ENCODE measurements at places on chromosomes 16 and 17. TPM values are rescaled to one million over a fixed set of nuclear protein-coding genes. Genes with fewer than 3 reads are reported as not detected.

GRCh38 chr17:57945996-57946797 lies 9.0 kb downstream of the CUEDC1 start:
- no peak for DNase-seq

- DNase-seq, result no peak
Observed at GRCh38 chr16:79202977-79203376, 397.6 kb downstream of the MAF start.

The CDH11 gene
- total RNA-seq, result 107 TPM

GRCh38 chr16:88653101-88653500 lies 2.2 kb upstream of the CYBA start:
- no peak for DNase-seq

The WNK4 gene
- total RNA-seq, result 0.25 TPM

DNA sequence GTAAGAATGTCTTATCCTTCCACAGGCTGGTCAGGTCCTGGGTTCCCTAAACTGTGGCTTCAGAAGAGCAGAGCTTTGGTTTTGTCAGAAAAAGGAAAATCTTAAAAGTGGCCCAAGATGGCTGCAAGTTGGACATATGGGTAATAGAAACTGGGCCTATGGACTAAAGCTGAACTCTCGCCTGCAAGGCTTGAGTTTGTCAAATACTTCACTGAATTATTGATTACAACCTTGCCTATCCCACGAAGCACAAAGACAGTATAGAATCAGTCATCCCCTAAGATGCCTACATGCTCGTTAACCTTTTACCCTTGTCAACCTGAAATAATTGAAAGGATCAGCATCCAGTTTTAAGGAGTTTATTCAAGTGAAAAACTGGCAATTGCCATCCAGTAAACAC lies 20.7 kb downstream of the RNF112 start:
- DNase-seq, result no peak

GRCh38 chr17:29041091-29041490 lies 1.9 kb upstream of the PIPOX start:
- DNase-seq, result no peak

- DNase-seq, result no peak
Observed at GRCh38 chr16:27315333-27316037, 1.7 kb downstream of the IL4R start.

The PRSS21 gene
- not detected for total RNA-seq

The GCSH gene
- 45.7 TPM for total RNA-seq

DNA sequence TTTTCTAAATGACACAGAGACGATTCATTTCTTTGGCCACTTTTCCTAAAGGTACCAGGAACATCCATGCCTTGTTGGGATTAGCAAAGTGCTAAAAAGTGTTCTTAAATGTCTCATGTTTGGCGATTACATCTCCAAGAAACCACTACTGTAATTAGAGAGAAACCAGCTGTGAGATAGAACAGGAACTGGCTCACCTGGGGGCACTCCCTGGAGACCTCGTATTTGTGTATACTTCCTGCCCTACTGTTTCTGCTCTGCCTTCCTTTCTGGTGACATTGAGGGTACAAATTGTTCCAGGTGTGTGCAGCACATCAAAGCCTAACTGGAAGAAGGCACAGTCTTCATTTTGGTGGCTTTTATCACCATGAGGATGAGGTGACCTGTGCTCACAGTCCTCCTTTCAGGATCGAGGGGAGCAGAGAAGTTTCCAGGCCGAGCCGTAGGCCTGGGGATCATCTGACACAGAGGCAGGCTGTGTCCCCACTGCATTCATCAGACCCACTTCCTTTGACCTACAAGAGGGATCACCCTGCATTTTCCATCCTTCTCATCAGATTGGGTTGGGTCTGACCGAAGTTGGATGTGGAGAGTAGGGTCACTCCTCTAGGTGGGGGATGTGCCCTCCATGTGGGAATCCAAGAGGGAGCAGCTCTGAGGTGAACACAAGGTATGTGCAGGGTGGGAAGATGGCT lies 23.7 kb downstream of the CCL4 start:
- DNase-seq, result no peak
